ENCODE measurements at places on chromosomes 1 and 21.

- no peak for ATAC-seq
Measured at GRCh38 chr21:34279883-34280282, 83.9 kb upstream of the KCNE2 start.

DNA sequence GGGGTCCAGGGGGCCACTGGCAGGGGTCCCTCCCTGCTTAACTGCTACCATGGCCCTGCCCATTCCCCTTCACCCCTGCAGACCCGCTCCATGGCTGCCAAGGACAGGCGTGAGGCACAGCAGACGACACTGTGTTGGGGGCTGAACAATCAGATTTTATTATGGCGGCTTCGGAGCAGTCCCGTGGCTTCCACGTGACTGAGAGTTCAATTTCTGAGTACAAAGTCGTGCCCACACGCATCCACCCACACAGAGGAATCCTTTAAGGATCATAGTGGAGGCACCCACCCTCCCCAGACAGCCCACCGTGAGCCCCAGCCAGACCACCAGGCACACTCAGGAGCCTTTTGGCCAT, 1.5 kb downstream of the HES5 start:
- ATAC-seq: no peak

DNA sequence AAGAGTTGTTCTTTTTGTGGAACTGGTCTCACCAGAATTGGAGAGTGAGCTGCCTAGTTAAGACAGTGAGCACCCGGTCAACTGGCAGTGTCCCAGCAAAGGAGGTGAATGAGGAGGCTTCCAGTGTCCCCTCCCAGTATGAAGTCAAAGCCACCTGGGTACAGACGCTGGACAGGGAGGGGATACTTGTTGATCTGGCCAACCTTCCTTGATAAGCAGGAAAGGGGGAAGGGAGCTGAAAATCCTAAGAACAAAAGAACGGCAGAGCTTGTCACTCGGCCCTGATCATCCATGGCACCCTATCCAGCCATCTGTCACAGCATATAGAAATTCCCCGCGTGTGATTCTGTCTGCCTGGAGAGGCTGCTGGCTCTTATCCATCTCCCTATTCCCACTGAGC, 91.5 kb downstream of the SSBP3 start:
- no peak for ATAC-seq

- ATAC-seq: no peak
Measured at GRCh38 chr1:5678759-5679158, 313.5 kb downstream of the NPHP4 start.

GRCh38 chr1:182332261-182333060, 59.1 kb downstream of the GLUL start:
- ATAC-seq: no peak

DNA sequence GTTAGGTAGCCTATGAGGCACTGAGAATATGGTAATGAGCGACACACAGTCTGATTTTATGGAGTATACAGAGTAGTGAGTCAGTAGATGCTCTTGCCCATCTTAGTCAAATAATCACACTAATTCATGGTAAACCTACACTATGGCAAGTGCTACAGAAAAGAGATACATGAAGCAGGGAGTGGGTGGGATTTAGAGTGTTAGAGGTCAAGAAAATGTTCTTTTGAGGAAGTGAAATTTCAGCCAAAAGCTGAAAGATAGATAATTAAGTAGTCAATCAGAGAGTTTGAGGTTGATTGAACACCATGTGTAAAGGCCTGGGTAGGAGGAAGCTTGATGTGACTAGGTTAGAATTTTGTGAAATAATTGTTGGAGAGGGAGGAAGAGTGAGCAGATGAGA, 14.7 kb downstream of the MDM4 start:
- ATAC-seq: no peak

DNA sequence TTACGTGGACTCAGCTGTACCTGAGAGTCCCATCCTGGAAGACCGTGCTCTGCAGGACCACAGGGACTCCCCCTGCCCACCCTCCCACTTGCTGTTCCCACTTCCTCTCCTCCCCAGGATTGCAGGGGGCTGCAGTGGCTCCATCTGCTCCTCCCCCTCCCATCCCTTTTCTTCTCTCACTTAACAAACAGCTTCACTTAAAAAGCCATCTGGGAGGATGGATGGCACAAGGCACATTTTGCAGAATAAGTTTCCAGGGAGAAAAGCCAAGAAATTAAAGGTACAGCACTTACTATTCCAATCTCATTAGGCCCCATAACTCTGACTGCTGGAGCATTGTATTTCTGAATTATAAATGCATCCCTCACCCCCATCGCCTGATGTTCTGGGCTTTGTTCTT, 458.7 kb downstream of the PTPRU start:
- ATAC-seq: no peak

All from motor neuron (in vitro differentiated cells).